ENCODE measurements at places on chromosomes 16 and 17.

DNA sequence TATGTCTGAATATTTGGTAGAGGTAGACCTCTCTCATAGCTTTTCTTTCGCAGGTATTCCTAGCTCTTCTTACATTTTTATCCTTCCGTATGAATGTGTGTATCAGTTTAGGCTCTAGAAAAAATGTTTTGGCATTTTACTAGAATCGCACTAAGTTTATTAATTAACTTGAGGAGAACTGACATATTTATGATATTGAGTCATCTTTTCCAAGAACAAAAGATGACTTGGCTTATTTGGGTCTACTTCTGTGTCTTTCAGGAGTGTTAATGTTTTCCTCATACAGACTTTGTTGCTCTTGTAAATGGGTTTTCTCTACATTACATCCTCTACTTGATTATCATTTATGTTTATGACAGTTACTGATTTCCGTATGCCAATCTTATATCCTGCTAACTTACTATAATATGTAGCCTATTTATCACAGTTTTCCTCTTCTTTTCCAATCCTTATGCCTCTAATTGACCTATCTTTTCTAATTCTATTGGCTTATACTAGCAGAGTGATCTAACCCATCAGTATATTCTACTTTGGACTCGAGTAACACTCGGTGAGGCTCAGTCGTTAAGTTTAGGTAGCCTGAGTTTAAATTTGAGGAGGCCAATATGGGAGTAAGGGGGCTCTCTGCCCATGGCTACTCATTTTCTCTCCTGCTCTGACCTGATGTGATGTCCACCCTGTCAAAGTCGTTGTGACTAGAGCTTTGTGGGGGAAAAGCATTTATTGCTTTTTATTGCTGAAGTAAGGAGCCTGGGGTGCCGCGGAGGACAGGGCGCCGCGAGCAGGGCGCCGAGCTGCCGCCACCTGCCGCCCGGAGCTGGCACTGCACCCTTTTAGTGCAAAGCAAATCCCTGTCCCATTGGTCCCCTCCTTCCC, 20.0 kb downstream of the ST6GALNAC1 start:
- peak; percentile 51 for DNase-seq

GRCh38 chr16:89495121-89495520, 4.8 kb upstream of the ANKRD11 start:
- DNase-seq = peak; percentile 74

DNA sequence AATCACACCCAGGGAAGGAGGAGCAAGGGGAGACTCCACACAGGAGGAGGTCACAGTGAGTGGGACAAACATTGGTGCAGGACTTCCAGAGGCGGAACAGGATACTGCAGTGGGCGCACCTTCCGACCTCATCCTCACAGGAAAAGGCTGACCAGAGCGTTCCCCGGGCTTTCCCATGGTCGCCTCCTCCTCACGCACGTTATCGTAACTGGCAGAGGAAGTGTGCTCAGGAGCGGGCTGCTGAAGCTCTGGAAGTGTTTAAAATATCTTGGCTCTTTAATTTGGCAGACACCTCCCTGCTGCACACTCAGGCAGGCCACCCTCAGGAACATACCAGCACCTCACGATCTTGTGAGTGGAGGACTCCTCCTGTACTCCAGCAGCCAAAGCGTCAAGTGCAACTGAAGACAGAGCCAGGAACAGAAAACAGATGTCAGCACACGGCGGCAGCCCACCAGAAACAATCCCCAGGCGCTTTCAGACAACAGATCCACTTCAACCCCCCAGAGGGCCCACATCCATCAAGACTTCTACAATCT, 17.5 kb downstream of the FANCA start:
- no peak for DNase-seq

GRCh38 chr17:45127548-45128300, 4.6 kb downstream of the PLCD3 start:
- peak; percentile 48 for DNase-seq

DNA sequence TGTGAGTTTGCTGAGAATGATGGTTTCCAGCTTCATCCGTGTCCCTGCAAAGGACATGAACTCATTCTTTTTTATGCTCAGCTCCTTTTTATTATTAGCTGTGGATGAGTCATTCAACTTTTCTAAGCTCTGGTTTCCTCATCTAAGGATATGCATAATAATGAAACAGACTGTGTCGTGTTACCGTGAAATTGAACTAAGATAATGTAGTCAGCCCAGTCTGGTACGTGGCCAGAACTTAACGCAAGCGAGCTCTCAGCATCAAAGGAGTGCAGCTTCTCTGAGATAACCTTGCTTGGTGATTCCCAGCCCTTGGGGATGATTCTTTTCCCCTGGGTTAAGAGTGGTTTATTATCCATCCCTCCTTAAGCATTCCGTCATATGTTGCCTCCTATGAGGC, 454.3 kb upstream of the EEF2KMT start:
- peak; percentile 31 for DNase-seq

DNA sequence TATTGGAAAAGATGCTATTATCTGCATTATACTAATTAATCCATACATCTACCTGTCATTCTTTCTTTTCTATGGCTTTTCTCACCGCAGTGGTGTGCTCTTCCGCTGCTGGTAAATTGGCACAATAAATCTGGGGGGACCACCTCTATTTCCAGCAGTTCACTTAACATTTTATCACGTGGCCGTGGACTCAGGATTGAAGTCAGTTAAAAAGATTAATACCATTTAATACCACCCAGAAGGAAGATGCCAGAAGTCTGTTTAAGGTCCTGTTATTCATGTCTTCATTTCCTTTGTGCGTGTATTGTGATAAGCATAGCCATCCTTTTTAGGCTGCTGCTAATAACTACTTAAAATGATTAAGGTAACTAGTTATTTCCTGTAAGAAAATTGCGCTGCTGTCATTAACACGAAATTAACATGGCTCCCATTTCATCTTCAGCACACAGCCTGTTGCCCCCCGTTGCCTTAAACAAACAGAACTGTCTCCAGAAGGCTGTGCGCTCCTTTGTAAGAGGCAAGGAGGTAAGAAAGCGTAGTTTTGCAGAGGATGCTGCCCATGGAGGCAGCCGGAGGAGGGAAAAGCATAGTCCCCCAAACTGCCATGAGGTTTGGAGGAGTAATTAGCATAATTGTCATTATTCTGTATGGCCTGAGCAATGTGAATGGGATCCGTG, 414.4 kb downstream of the UTP18 start:
- DNase-seq = no peak

DNA sequence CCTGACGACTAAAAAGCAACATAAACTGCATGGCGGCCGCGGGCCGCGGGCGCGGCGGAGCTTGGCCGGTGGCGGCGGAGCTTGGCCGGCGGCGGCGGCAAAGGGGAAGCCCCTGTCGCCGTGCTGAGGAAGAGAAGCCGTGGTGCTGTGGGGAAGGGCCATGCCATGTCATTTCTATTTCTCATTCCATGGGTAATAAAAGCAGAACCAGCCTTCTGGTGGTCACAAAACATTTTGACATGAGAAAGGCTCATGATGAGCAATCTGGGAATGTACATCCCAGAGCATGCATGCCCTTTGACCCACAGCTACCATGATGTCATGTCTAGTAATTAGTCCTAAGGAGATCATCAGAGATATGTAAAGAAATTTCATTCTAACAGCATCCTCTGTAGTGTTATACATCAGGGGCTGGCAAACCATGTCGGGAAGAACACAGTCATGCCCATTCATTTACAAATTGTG, 23.9 kb upstream of the HEATR6 start:
- DNase-seq = peak; percentile 52
